Naive thymus-derived CD8-positive, alpha-beta T cell (primary cell): ENCODE measurements at places on chromosomes 6 and 20.

DNA sequence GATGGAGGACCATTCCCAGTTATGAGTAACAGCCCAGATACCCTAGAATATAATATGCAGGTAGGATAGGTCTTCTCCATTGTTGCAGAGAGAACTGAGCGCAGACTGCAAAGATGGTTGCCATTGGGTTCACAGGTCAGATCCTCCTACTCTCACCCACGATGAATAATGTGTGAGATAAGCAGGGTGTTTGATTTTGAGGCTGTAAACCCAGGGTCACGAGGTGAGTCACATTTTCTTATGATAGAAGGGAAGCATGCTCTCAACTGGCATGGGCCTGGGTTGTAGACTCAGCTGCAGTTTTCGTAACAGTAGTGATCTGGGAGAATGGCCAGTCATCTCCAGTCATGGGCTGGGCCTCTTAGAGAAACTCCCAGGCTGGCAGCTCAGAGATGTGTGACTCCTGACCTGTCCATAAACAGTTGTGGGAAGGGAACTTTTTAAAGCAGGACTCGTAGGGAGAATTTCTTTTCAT, 74.2 kb downstream of the CD164 start:
- DNase-seq, result no peak

- no peak for DNase-seq
Measured at GRCh38 chr6:53481323-53481722, 63.6 kb downstream of the GCLC start.

- no peak for DNase-seq
Measured at GRCh38 chr6:97025088-97025487, 100.6 kb downstream of the KLHL32 start.

DNA sequence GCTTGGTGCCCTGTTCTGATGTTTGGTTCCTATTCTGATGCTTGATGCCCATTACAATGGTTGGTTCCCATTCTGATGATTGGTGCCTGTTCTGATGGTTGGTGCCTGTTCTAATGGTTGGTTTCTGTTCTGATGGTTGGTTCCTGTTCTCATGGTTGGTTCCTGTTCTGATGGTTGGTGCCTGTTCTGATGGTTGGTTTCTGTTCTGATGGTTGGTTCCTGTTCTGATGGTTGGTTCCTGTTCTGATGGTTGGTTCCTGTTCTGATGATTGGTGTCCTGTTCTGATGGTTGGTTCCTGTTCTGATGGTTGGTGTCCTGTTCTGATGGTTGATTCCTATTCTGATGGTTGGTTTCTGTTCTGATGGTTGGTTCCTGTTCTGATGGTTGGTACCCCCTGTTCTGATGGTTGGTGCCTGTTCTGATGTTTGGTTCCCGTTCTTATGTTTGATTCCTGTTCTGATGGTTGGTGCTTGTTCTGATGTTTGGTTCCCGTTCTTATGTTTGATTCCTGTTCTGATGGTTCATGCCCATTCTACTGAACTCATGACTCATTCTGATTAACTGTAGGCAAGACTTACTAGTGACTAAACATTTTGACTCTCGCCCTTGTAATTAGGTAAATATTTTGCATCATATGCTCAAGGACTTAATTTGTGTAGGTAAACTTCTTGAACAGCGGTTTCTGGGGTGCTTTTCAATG, 146.2 kb downstream of the DLL1 start:
- no peak for DNase-seq

DNA sequence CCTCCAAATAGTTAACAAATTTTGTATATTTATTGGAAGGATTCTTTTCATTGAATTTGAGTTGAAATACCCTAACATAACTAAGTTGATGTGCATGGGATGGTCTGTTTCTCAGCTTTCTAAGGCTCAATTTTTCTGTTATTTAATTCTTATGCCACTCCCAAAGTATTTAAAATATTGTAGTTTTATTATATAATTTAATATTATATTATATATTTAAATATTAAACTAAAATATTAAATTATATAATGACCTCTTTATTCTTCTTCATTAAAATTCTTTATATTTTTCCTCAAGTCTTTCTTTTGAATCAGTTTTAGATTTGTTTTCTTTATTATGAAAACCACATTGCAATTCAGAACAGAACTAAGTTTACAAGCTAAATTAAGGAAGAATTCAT, 194.7 kb downstream of the TFAP2B start:
- DNase-seq, result no peak

DNA sequence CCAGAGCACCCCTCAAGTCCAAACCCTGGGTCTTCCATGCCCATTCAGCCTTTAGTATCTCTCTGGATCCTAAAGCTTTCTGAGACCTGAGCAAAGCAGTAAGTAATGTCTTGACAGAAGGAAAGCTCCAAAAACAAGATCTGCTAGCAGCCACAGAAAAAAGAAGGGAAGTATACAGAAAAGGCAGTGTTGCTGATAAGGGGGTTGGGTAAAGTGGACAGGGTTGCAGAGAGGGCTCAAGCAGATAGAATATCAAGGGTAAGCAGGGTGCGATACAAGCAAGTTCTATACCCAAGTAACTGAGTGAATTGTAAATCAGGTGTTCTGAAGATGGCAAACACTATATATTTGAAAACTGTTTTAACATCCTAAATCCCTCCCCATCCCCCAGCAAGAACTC, 113.4 kb upstream of the CARMIL1 start:
- DNase-seq, result no peak

GRCh38 chr6:46325561-46326530, 155.1 kb upstream of the ENPP5 start:
- no peak for DNase-seq

GRCh38 chr6:165630544-165630953, 32.5 kb downstream of the PDE10A start:
- DNase-seq, result no peak

DNA sequence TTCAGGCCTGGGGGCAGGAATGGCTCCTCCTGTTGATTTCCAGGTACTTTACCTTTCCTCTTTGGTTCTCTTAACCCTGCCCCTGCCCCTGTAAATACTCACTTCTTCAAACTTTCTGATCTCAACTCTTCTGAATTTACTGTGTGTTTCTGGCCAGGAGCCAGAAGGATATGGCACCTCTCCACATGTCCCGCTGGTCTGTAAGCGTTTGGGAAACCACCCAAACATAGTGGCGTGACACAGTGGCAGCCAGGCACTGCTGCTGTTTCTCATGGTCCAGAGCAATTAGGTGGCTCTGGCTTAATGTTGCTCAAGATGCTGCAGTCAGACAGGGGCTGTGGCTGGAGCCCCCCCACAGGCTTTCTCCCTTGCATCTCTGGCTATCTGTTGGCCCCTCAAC, 374.5 kb downstream of the RNGTT start:
- DNase-seq, result no peak

- peak; percentile 75 for DNase-seq
Measured at GRCh38 chr6:26251354-26252076, 113.5 kb upstream of the BTN3A2 start.

DNA sequence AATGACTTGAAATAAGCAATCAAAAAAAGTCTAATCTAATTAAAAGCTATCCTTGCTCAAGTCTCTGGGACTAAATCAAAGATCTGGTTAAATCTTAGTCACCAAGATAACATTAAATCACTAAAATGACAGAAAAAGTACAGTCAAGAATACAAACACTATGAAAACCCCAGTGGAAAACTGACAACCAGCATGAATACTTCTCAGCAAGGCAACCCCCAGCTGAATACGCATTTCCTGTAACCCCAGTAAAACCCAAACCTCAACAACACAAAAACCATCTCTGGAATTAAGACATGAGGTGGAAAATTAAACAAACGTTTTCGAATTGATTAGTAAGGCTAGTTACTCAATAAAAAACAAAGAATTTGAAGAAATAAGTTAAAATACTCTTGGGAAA, 23.7 kb upstream of the ZC3H12D start:
- DNase-seq, result no peak

- no peak for DNase-seq
Measured at GRCh38 chr6:6559994-6560570, 28.4 kb upstream of the LY86 start.

DNA sequence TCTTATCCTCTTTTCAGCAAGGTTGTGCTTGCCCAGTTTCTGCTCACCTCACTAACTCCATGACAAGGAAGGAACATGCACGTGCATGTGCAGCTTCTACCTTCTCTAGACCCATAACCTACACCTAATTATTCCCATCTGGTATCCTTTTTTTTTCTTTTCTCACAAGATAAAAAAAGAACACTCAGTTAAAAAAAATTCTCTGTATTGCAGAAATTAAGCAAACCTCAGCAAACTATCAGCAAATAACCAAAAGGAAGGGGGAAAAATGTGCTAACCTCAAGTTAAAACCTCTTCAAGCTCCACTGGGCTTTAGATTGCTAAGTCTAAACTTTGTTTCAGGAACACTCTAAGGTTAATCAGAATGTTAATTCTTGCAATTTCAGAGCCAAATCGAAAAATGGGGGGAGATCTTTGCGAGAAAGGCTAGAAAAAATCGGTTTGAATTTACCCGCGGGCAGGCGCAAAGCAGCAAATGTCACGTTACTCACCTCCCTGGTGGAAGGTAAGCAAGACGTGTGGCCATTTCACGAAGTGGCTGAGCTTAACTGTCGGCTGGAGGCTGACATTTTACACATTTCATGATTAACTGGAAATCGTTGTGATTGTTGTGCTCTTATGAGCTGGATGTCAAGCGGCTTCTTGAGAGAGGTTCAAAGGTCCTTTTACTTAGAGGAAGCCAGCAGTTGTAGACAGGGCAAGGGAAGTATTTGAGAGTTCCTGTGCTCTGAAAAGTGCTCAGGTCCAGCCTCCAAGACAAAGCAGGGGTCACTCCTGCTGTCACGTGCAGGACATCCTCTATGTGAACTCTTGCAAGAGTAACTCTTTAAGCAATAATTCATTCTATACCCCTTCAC, 19.1 kb downstream of the TFAP2B start:
- no peak for DNase-seq

DNA sequence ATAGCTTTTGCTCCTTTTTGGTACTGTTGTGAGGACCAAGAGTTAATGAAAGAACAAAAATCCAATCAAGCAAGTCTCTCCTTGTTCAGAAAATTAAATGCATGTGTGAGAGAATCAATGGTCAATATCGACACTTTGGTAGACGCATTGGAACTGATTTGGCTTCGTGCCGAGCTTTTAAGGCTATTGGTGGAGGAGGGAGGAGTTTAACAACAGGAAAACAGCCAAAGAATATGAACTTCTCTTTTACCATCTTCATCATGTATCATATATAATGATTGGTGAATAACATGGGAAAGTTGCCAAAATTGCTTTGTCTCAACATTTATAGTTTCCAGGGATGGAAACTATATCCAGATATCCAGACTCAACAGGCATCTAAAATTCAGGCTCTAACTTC, 266.5 kb upstream of the CITED2 start:
- no peak for DNase-seq

DNA sequence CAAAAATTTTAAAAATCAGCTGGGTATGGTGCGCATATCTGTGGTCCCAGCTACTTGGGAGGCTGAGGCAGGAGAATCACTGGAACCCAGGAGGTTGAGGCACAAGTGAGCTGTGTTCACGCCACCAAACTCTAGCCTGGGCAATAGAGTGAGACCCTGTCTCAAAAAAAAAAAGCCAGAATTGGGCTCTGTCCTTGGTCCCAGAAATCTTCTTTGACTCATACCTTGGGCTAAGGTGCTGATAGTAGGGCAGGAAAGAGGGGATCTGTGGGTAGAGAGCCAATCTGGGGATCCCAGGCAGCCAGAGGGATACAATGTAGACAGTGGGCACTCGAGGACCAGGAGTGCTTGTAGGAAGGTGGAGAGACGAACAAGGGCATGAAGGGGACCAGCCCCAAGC, 13.3 kb downstream of the ETV7 start:
- DNase-seq, result no peak

- no peak for DNase-seq
Measured at GRCh38 chr20:347317-347639, 367 bp downstream of the NRSN2 start.

DNA sequence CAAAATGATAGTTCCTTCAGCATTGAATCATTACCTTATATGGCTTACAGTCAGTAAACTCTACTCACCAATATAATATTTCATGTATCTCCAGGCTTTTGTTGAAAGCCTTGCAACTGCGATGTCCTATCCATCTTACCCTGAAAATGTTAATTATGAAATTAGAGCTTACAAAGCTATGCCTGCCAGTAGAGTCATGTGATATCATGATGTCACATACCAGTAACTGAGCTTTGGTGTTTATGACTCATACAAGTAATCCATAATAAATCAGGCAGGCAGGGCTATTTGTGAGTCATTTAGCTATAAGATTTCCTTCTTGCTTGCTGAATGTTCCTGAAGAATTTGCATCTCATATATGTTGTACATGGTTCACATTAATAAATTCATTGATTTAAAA, 44.9 kb upstream of the FAM83B start:
- DNase-seq, result no peak

DNA sequence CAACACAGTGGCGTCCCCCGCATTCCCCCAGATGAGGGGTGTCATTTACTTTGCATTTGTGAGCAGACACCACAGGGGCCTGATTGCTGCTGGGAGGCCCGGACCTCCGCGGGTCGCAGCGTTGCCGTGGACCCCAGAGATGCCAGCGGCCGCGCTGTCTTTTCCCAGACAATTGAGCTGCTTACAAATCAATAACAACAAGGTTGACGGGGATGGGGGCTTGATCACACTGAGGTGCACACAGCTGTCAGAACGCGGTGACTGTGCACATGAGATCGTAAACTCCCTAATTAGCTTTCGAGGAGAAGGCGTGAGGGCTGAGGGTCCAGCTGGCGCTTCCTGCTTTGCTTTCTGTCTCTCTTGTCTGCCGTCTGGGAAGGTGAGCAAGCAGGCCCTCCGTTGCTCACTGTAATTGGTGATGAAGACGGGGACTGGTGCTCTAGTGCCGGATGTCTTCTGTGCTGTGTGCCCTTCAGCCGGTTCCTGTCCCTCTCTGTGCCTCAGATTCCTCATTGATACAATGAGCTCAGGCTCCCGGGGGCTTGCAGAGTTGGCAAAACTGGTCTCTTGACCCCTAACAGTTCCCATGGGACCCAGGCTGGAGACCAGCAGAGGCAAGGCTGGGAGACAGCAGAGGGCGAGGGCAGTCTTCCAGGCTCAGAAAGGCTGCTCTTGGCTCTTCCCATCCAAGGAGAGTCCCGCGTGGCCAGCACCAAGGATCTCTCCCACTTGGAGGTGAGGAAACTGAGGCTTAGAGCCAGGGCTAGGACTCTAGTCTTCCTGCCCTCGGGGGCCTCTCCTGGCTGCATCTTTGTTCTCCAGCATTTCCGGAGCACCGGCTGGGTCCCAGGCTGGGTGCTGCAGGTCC, 126.0 kb upstream of the PMEPA1 start:
- no peak for DNase-seq

- no peak for DNase-seq
Measured at GRCh38 chr6:138815797-138816528, 20.1 kb downstream of the ECT2L start.

GRCh38 chr6:7479801-7480266, 61.6 kb upstream of the DSP start:
- DNase-seq, result no peak

DNA sequence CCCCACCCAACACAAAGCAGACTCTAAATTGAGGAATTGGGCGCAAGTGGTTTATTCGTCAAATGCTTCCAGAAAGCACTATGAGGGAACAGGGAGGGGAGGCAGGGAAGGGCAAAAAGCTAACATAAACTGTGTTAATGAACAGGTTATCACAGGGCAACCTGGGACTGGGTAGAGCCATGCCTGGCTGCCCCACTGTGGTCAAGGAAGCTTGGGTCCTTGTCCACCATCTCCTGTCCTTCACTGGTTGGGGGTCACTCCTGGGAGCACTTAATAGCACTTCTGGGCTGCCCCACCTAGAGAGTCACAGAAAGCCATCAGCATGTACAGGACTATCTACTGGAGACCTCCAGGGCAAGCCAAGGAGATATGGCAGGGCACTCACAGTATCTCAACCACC, 102.3 kb downstream of the LINC00237 start:
- DNase-seq, result no peak
